Hematopoietic multipotent progenitor cell treated with erythropoietin and hydrocortisone succinate and interleukin-3 and kit ligand, for 4 days (in vitro differentiated cells): ENCODE measurements at places on chromosomes 6 and 20.

- peak; percentile 81 for DNase-seq
These were observed 26.4 kb upstream of the MCM3 start for GRCh38 chr6:52310932-52311331.

GRCh38 chr6:35213824-35214756, at the start of gene SCUBE3:
Gene SCUBE3, plus strand, starts transcription at chr6:35213956. Its CDS starts 463 bp downstream, at chr6:35214419.
- DNase-seq, result peak; percentile 55

DNA sequence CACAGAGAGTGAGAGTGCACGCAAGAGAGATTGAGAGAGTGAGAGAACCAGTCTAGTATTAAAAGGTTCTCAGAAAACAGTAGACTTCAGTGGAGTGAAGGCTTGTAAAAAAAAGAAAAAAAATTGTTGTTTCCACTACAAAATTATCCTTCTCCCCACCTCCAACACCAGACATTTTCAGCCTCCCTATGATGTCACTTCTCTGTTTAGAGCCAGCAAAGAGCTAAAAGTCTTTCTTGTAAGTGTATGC, 77.8 kb downstream of the BACH2 start:
- peak; percentile 30 for DNase-seq

- DNase-seq, result no peak
These were observed 81.9 kb downstream of the CRYBG1 start for GRCh38 chr6:106442395-106442794.
